ENCODE measurements at places on chromosomes 16 and 17.

DNA sequence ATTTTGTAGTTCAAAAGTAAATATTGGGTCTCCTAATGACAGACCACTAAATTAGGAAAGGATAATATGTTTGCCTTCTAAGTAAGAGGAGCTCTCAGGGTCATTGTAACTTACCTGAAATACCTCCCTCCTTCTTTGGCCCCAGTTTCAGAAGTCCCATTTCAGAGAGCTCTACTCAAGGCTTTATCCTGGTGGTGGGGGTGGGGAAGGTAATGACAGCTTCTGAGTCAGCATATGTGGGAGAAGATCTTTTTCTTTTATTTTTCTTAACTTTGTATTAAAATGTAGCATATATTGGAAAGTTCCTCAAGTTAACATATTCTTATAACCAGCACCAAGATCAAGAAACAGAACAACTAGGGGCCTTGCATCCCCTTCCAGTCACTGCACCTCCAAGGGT lies 16.9 kb upstream of the GINS3 start:
- DNase-seq = no peak

GRCh38 chr17:17870247-17870646 lies 33.5 kb upstream of the SREBF1 start:
- no peak for DNase-seq

- DNase-seq = no peak
Observed at GRCh38 chr17:4895657-4896331, 3.5 kb upstream of the C17orf107 start.

- DNase-seq = no peak
Observed at GRCh38 chr16:923184-923583, 47.6 kb downstream of the LMF1 start.

DNA sequence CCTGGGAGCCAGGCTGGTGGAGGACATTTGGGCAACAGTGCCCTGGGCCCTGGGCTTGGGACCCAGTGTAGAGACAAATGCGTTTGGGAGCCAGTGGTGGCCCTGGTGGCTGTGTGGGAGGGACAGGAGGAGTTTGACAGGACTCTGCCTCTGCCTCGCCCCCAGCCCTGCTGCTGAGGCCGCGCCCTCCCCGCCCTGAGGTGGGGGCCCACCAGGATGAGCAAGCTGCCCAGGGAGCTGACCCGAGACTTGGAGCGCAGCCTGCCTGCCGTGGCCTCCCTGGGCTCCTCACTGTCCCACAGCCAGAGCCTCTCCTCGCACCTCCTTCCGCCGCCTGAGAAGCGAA lies 11.9 kb upstream of the TCAP start:
- no peak for DNase-seq

DNA sequence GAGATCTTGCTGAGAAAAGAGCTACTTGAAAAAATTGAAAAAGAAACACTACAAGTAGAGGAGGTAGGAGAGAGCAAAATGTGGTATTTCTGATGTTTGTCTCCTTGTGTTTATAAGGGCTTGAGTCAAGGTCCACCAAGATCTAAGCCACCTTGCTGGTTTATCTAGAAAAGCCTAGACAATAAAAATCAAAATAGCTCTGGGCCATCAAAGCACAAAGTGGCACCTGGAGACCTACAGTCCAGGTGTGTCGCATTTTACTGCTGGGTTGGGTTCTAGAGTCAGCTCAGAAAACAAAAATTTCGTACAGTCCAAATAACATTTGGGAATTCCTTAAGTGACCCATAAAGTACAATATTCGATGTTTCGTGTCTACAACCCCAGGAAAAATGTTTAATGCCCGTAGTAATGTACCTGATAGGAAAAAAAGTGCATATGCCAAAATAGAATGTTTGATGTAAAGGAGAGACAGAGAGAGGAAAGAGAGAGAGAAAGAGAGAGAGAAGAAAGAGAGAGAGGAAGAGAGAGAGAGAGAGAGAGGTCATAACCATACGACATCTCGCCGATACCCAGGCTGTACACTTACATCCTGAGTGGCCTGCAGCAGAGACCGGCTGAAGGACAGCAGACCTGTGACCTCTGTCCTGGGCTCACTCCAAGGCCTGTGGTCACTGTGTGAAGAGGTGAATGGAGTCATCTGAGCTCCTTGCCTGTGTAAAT lies 27.1 kb downstream of the PRSS54 start:
- DNase-seq = no peak

- no peak for DNase-seq
Observed at GRCh38 chr16:10920726-10921427, 21.4 kb downstream of the DEXI start.

GRCh38 chr17:49515196-49515770 lies 20.2 kb downstream of the NGFR start:
- DNase-seq = peak; percentile 99

GRCh38 chr17:66322764-66323163 lies 20.4 kb downstream of the PRKCA start:
- DNase-seq = no peak

DNA sequence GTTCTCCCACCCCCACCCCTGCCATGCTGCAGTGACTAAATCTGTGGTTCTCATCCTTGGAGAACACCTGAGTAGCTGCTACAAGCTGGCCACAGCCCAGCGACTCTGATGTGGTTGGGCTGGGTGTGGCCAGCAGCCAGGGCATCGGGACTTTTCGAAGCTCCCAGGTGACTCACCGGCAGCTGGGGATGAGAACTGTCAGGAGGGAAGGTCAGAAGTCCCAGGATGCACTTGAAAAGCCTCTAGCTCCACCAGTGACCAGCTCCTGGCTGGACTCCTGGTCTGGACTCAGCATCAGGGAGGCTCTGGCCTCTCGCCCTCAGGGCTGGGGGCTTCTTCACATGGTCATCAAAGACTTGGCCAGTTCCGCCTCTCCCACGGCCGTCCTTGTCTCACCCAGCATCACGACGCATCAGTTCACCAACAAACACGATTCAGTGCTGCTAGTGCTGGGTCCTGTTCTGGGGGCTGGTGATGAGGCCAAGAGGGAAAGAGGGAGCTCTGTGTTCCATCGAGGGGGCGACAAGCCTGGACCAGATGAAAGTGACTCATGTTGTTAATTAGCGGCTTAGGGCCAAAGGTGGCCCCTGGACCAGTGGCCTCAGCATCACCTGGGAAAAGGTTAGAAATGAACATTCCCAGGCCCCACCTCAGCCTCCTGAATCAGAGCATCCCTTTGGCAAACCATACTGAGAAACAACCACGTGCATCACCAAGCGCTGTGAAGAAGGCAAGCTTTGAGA lies 3.9 kb upstream of the C17orf99 start:
- DNase-seq = no peak

GRCh38 chr16:51119556-51119955 lies 31.5 kb downstream of the SALL1 start:
- DNase-seq = no peak

DNA sequence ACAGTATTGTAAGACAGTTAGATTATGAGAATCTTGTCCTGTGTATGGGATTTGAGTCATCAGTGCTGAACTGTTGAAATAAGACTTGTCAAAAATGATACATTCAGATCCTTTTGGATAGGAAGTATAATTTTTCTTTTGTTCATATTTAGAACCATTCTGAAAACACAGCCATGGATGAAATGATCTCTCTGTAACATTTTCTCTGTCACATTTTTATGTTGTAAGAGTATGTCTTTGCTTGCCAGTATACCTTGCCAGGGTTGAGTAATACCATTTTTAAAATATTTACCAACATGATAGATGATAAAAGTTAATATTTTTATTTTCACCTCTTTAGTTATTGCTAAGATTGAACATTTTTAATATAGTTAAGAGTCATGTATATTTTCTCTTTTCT lies 45.0 kb downstream of the NSRP1 start:
- DNase-seq = no peak

DNA sequence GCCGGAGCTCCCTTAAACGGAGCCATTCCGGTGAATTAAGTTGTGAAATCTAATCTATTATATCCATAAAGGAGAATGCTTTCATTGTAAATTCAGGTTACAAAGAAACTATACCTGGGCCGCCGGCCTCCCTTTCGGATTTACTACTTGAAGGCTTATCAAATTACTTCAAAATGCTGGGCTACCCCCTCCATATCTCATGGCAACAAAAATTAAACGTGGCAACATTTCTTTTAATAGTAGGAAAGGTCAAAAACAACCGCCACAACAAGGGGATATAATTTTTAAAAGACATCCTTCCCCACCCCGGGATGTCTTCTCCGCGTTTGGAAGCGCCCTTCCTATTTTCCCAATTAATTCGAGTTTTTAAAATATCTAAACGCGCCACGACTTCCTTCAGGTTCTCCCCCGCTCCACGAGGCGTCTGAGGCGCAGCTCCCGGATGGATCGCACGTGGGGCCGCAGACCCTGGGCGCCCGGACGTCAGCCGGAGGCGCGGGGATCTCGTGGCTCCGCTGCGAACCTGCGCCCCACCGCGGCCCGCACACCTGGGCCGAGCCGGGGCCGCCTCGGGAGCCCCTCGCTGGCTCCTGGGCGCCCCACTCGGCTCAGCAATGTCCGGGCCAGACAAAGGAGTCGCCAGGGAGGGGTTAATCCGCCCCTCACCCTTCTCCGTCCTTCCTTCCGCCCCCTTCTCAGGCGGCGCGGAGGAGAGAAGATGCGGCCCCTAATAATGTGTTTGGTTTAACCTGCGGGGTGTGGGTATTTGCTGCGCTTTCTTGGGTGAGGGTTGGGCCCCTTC lies 47.4 kb upstream of the SLC38A10 start:
- DNase-seq = no peak

GRCh38 chr16:51592001-51592501 lies 441.0 kb upstream of the SALL1 start:
- DNase-seq = no peak

GRCh38 chr16:15993541-15993940 lies 44.1 kb downstream of the ABCC1 start:
- no peak for DNase-seq

GRCh38 chr16:67945392-67945933 lies 1.5 kb upstream of the LCAT start:
- DNase-seq = no peak

- DNase-seq = peak; percentile 91
Observed at GRCh38 chr16:21263640-21264570, 14.2 kb downstream of the CRYM start.

DNA sequence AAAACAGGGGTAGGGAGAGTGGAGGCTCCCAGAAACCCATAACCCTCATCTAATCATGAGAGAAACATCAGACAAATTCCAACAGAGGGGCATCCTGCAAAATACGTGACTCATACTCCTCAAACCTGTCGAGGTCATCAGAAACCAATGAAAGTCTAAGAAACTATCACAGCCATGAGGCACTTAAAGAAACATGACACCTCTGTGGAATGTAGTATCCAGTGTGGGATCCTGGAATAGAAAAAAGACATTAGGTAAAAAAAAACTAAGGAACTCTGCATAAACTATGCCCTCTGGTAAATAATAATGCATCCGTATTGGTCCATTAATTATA lies 16.4 kb downstream of the CDH5 start:
- no peak for DNase-seq

- DNase-seq = no peak
Observed at GRCh38 chr17:33725675-33726271, 432.7 kb upstream of the ASIC2 start.

- no peak for DNase-seq
Observed at GRCh38 chr17:75595284-75595919, 7.8 kb downstream of the MYO15B start.

DNA sequence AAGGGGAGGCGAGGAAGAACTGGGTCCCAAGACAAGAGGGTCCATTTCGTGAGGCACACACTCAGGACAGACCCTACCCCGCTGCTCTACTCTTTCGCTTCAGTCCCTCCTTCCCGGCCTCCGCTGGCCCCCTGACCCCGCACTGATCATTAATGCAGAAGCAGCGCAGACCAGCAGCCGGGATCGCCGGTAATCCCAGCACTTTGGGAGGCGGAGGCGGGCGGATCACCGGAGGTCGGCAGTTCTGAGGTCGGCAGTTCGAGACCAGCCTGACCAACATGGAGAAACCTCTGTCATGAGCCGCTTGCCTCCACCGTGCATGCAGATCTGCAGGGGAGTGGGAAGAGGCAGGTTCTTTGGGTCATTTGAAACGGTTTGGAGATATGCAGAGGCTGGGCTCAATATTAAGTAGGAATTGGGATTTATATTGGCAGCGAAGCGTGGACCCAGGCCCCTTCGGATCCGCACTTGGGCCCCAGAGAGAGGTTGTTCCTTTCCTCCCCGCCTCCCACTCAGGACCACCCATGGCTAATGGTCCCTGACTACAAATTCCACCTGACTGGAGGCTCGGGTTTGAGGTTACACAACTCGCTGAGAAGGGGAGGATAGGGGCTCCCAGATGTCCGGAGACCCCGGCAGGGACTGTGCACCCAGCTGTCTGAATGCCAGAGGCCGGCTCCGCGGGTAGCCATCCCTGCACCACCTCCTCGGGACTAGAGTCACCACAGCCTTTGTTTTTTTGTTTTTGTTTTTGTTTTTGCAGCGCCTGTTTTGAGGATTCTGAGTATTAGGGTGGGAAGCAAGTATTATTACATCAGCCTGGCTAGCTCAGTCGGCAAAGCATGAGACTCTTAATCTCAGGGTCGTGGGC lies 23.6 kb upstream of the OR1F1 start:
- DNase-seq = no peak

- DNase-seq = no peak
Observed at GRCh38 chr16:58843675-58844074, 109.6 kb upstream of the GOT2 start.

DNA sequence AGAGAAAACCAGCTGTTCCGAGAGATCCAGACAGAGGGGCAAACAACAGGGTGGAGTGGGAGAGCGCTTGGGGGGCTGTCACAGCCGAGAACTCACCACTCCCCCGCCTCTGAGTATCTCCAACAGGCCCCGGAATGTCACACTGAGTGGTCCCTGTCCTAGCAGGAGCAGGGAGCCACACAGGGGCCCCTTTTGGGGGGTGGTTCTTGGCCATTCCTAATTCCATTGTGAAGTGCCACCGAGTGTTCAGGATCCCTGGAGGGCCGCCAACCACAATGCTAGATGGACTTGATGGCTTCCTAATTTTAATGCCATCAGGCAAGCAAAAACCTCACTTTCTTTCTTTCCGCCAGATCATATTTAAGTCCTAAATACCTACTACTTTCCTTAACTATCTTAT lies 16.8 kb downstream of the ABCA3 start:
- DNase-seq = no peak

DNA sequence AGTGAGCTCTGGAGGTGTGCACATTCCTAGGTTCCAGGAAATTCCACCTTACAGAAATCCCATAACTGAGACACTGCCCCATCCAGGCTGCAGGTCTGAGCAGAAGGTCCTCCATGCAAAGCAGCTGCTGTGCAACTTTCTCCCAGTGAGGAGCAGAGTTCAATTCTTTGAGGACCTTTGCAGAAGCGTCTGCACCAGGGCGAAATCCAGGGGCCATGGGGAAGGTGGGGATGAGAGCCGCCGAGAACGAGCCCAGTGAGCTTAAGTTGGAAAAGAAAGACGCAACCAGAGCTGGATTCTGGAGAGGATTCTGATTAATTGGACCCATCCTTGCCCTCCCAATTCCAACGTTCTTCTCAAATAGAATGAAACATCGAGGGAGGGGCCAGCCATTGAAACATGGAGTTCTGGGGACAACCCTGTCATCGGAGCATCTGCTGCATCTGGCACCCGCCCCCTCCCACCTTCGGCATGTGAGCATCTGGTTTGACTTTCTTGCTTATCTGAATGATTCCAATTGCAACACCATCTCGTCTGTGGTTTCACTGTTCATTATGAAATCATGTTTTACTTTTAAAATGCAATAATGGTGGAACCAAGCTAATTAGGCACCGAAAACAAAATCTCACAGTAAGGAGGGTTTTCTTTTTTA lies 190.6 kb upstream of the FOXF1 start:
- no peak for DNase-seq

GRCh38 chr16:65062736-65063583 lies 58.9 kb downstream of the CDH11 start:
- no peak for DNase-seq

- no peak for DNase-seq
Observed at GRCh38 chr16:85328676-85329058, 216.4 kb upstream of the CIBAR2 start.

- no peak for DNase-seq
Observed at GRCh38 chr16:6751191-6751590, 581.5 kb upstream of the RBFOX1 start.

Data from vagina (tissue), 2 donors.